CD4-positive, alpha-beta T cell treated with Interleukin-15 for 4 hours (primary cell): ENCODE measurements at places on chromosomes 6 and 20.

DNA sequence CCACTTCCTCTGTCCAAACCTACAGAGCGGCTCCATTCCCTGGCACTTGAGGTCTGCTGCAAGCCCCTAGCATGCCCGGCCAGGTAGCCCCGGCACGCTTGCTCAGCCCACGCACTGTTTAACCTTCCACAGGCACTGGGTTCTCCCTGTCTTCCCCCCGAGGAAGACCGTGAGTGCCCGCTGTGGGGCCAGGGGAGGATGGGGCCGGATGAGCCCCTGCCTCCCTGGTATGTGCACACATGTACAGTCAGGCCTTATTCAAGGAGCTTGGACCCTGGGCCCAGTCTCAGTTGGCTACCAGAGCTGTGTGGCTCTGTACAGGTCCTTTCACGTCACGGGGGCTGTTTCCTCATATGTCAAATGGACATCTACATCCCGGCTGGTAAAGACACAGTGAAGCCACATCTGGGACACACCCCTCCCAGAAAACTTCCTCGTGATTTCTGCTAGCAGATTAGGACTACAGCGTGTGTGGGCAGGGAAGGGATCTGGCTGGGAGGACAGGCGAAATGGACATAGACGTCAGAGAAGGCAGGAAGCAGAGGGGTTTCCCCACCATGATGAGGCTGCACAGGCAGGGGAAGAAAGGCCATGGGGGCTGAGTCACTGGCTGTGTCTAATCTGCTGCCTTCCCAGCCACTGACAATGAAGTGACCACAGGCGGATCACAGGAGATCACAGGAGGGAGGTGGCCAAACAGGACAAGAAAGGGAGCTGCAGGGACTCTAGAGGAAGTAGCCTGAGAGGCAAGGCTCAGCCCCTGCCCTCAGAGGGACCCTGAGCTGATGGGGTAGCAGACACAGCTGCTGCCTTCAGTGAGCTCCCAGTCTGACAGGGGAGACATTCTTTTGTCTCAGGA, 62.9 kb downstream of the MRPL14 start:
- DNase-seq, result no peak

- DNase-seq, result no peak
These were observed 35.2 kb upstream of the CDH22 start for GRCh38 chr20:46343348-46343974.

- no peak for DNase-seq
These were observed 672 bp downstream of the SIRPA start for GRCh38 chr20:1895674-1896483.

- no peak for DNase-seq
These were observed 12.0 kb downstream of the TOMM6 start for GRCh38 chr6:41799559-41799911.
